ENCODE measurements at places on chromosomes 1 and 21.

DNA sequence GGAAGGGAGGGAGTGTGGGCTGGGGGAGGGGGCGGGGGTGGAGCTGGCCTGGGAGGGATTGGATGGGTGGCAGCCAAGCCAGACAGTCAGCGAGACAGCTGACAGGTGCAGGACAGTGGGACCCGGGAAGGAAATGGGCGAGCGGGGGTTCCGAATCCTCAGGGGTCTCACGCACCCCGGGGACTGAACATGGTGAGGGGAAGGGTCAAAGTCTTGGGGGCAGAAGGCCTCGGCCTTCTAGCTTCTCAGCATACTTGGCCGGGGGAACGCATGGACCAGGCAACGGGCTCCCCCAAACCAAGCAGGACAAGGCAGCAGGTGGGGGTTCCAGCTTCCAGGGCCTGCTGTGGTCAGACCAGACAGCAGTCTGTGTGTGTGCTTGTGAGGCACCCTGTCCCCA is 23.1 kb downstream of the CASZ1 start:
- DNase-seq = no peak

- peak; percentile 46 for DNase-seq
Observed at GRCh38 chr1:62437273-62437940, 558 bp downstream of the USP1 start.

- DNase-seq = no peak
Observed at GRCh38 chr1:111599781-111600693, 19.6 kb upstream of the RAP1A start.

DNA sequence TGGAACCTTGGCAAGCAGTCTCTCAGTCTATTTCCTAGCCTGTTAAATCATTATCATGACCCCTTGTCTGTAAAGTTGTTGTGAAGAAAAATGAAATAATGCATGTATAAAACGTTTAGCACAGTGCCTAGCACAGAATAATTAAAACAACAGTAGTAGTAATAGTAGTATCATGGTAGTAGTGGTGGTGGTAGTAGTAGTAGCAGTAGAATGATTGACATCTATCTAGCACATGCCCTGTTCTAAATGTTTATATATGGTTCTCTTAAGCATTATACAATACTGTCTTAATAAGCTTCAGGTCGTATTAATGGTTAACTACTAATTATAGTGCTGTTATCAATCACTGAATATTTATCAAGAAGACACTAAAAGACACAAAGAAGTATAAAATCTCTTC is 46.7 kb downstream of the GPR3 start:
- DNase-seq = no peak

DNA sequence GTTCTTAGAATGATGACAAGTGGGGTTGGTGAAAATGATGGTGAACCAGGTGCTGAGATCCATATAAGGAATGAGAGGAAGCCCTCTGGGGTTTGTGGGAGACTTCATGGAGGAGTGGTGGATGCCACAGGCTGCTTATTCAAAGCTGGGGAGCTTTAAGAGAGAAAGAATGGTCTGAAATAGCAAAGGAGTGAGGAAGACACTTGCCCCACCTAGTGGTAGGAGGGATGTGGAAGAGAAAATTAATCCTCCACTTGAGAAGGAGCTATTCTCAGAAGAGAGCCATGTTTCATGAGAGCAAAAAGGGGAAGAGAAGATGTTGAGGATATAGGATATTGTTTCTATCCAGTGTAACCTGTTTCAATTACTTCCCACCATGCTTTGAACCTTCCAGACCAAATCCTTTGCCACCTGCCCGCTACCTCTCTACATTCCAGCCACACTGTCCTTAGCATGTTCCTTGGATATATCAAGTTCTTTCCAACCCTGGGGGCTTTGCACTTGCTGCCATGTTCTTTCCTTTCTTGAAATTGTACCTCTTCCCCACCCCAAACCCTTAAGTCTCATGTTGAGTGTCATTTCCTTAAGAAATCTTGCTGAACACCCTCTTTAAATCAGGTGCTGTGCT is 19.6 kb upstream of the ZNF648 start:
- DNase-seq = peak; percentile 38

DNA sequence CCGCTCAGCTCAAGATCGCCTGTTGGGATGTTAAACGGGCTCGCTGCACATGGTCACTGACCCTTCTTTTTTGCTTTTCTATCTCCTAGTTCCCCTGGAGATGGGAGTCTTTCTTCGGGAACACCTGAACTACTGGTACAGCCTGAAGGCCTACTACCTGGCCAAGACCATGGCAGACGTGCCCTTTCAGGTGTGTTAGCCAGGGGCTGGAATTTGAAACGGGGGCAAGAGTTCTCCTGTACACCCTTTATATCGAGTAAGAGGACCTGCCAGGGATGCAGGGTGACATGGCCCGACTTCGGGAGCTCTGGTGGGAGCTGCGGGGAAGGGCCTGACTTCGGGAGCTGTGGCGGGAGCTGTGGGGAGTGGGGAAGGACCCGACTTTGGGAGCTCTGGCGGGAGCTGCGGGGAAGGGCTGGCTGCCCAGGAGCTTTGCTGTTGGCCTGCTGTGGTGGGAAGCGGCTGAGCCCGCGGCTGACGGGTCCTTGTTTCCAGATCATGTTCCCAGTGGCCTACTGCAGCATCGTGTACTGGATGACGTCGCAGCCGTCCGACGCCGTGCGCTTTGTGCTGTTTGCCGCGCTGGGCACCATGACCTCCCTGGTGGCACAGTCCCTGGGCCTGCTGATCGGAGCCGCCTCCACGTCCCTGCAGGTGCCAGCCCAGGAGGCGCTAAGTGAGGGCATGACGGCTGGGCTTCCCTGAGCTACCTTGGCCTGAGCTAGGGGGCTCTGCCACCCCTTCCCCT is 24.0 kb downstream of the TFF3 start:
- DNase-seq = no peak

GRCh38 chr1:2300004-2300771 is 72.1 kb downstream of the SKI start:
- no peak for DNase-seq

GRCh38 chr1:104358086-104358485 is 608.4 kb downstream of the AMY1C start:
- DNase-seq = no peak

DNA sequence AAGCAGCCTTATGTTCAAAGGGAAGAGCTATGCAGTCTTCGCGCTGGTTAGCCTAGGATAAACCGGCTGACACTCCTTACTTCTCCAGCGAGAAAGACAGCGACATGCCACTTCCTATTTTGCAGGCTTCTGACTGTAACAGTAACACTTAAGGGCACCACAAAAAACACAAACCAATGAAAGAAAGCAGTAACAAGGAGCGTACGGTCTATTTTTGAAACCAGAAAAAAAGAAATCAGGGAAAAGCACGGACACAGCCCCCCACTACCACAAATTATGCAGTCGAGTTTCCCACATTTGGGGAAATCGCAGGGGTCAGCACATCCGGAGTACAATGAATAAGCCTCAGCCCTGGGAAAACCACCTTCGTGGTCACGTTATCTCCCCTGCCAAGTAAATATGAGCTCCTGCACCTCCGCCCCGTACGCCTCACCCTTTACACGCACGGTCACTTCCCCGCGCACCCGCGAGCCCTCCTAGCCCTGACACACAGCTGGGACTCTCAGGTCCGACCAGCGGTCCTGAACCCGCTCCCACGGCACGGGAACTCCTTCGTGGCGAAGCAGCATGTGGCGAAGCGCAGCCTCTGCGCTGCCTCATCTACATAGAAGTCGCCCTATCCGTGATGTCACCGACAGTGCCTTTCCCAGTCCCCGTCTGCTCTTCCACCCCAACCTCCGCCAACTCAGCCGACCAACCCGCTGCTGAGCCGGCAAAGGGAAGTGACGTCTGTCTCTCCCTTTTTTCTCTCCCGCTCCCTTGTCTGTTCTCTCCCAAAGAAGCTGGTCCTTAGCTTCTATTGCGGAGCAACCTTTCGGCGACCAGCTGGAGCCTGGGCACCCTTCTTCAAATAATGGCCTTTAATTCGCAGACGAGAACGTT is 40.9 kb upstream of the PPIAL4F start:
- DNase-seq = peak; percentile 92

- peak; percentile 11 for DNase-seq
Observed at GRCh38 chr21:34205811-34206571, 132.6 kb downstream of the MRPS6 start.

DNA sequence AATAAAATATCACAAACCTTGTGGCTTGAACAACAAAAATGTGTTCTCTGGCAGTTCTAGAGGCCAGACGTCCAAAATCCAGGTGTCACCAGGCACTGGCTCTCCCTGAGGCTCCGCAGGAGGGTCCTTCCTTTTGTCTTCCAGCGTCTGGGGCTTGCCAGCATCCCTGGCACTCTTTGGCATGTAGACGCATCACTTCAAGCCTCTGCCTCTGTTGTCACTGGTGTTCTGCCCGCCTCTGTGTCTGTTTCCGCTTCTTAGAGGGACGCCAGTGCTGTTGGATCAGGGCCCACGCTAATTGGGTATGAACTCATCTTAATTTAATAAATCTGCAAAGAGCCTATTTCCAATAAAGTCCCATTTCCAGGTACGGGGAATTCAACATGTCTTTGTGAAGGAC is 273.7 kb upstream of the C1orf174 start:
- DNase-seq = no peak

GRCh38 chr1:60213253-60213652 is 139.7 kb upstream of the C1orf87 start:
- no peak for DNase-seq

GRCh38 chr1:65149351-65150107 is 1.5 kb downstream of the AK4 start:
- DNase-seq = peak; percentile 42

GRCh38 chr1:236059011-236059410 is 5.9 kb downstream of the NID1 start:
- no peak for DNase-seq

DNA sequence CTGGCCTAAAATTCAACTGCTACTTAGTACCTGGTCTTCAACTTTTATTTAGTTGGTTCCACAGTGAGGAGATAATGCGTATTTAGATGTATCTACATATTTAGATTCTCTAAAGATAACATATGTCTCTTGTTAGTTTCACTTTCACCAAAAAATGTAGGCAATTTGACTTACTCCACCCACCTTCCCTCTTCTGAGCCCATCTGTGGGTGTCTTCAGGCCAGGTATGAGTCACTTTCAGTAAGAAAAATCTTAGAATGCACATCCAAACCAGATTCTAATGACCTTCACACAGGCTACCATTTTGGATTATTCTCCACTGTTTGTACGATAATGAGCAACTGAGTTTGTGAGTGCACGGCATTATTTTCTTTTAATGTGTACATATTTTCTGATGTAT is 501.7 kb downstream of the NEGR1 start:
- DNase-seq = no peak

- DNase-seq = peak; percentile 39
Observed at GRCh38 chr1:9542430-9542829, 3.2 kb downstream of the SLC25A33 start.

- no peak for DNase-seq
Observed at GRCh38 chr1:40692429-40692895, 958 bp downstream of the NFYC start.

DNA sequence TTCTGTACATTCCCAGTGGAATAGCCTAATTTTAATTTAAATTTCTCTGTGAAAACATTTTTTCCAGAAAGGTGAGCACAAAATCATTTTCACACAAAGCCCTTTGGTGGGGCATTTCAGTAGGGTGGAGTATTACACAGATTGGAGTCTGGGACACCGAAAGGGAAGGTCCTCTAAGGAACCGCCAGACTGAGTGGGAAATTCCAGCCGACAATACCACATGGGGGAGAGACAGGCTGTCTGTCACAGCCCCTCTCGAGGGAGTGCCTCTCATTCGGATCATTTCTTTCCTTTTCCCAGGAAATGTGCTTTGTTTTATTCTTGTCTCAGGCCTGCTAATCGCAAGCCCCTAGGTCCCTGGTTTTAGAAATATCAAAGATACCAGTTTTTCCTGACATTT is 150.6 kb upstream of the HOOK1 start:
- DNase-seq = no peak

- no peak for DNase-seq
Observed at GRCh38 chr1:58432851-58433668, 113.5 kb downstream of the OMA1 start.

GRCh38 chr21:27382404-27382803 is 415.5 kb upstream of the ADAMTS5 start:
- DNase-seq = no peak

DNA sequence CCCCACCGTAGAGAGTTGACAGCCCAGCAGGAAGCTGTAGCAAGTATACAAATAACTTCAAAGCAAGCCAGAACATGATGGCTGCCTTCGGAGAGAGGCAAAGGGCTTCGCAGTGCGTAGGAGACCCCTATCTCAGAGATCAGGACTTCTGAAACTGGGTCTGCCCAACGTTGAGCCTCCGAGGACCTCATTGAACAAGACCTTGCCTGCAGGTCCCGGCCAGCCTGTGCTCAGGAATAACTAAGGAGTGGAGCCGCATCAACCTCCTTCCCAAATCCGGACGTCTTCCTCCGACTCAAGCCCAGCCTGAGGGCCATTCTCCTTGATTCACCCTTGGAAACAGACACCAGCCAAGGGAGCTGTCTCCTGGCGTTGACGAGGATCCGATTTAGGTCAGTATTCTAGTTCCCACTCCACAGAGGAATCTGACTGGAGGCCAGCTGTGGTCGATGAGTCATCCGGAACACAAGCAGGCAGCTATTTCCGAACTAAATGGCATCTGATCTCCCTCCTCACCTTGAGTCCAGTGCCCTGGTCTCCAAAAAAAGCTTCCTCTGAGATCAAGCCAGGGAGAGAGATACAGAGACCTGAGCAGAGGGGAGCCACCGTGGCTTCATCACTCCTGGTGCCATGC is 166.5 kb upstream of the COA6 start:
- no peak for DNase-seq

GRCh38 chr1:165144757-165145397 is 211.6 kb downstream of the LMX1A start:
- DNase-seq = peak; percentile 61

- DNase-seq = no peak
Observed at GRCh38 chr1:166884971-166885370, 8.9 kb upstream of the TADA1 start.

GRCh38 chr1:53089478-53090226 is 27.6 kb downstream of the PODN start:
- DNase-seq = no peak

DNA sequence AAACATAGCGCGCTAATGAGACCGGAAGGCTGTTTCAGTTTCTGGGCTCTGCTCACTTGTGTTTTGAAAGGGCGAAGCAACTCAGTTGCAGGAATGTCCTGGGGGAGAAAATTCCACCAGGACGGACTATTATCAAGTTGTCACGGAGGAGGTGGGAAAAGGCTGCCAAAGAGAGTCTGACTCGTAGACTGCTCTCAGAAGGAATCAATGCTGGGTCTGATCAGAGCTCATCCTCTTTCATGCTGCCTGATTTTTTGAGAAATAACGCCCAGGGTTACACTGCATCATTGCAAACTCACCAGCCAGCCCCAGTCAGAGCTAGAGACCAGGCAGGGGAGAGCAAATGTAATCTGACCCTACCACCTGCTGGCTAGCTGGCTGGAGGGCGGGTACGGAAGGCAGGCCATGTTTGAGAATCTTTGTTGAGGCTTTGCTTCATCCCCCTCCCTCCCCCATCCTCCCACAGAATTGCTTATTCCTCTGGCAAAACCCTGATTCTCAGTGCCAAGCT is 36.4 kb upstream of the BCL9 start:
- DNase-seq = peak; percentile 92

DNA sequence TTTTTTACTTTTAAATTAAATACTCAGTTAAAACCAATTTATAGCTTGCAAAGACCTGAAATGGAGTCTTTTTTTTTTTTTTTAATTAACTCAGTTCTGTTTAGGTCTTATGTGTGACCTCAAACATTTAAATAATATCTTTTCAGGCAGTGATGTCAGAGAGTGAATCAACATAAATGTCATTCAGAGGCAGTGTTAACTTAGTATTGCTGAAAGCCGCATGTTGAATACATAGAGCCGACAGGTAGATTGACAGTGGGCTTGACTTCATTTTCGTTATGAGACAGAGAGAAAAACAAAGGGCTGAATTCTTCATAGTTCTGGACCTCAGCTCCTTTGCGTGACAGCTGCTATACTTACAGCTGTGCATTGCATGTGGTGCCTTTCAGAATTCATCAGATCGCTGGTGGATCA is 51.5 kb downstream of the PRDM2 start:
- DNase-seq = no peak

Measured in NCI-H345 (cell line).